ENCODE measurements at places on chromosomes 6 and 20.

DNA sequence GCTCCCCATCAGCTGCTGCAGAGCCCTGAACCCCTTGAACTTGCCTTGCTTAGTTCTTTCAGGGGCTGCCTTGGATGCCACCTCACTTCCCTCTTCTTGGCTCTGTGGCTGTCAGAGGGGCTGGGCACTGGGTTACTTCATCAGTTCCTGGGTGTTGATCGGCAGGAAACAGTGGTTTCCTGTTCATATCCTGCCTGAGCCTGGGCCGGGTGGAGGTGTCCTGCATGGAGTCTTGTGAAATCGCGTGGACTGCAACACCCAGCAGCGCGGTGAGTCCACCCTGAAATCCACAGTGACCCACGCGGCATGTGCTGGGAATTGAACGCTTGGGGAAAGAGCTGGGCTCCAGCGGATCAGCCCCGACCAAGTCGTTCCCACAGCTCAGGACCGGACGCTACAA, 97.5 kb downstream of the CDH26 start:
- DNase-seq, result peak; percentile 11

- no peak for DNase-seq
Measured at GRCh38 chr6:56902641-56903464, 52.1 kb upstream of the BEND6 start.

GRCh38 chr20:16206817-16207216, 366.4 kb downstream of the KIF16B start:
- no peak for DNase-seq

DNA sequence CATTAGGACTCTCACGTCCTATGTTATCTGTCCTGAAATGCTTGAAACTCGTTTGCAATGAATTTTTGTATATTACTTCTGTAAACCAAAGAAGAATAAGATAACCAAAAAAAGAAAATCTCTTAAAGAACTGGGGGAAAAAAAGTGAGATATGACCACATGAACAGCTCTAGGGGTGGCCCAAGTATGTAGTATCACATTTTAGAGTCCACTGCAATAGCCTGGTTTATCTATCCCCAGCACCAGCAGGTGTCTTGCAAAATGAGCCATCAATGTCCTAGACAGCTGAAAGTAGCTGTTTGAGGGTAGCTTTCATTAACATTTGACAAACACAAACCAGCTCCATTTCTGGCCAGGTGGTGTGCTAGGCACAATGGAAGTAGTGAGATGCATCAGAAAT, 102.8 kb downstream of the PXDC1 start:
- DNase-seq, result no peak

Data from effector CD4-positive, alpha-beta T cell (primary cell).